Activated T-helper 1 cell treated with Interleukin-2 at 50 U/mL for 16 hours (primary cell): ENCODE measurements at places on chromosomes 6 and 20.

DNA sequence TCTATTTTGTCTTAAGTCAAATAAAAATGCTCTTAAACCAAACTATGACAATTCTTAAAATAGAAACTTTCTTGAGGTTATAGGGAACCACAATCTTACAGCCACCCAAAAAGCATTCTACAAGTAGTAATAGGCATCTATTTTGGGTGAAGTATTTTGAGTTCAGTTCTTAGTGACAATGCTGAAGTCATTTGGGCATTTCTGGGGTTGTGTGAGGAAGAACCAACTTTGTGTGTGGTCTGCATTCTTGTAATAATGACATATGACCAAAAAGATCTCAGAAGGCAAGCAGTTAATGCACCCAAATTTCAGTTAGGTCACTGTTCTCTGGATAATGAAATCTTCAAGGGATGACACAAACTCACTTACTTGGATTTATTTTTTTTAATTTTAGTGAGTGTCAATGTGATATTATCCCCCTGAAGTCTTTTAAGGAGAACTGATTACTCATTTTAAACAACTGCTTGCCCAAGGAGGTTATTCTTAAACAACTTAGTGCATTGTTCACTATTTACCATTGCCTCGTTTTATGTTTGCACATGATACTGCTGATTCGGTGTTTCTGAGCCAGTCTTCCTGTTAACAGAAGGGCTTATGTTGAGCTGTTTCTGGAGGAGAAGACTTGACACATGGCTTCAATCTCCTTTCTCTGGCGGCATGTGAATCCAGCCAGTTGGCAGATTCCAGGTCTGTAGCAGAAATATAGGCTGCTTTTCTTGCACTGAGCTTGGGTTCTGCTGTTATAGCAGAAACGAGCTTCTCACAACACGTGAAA, 618.9 kb downstream of the BCKDHB start:
- DNase-seq, result no peak

DNA sequence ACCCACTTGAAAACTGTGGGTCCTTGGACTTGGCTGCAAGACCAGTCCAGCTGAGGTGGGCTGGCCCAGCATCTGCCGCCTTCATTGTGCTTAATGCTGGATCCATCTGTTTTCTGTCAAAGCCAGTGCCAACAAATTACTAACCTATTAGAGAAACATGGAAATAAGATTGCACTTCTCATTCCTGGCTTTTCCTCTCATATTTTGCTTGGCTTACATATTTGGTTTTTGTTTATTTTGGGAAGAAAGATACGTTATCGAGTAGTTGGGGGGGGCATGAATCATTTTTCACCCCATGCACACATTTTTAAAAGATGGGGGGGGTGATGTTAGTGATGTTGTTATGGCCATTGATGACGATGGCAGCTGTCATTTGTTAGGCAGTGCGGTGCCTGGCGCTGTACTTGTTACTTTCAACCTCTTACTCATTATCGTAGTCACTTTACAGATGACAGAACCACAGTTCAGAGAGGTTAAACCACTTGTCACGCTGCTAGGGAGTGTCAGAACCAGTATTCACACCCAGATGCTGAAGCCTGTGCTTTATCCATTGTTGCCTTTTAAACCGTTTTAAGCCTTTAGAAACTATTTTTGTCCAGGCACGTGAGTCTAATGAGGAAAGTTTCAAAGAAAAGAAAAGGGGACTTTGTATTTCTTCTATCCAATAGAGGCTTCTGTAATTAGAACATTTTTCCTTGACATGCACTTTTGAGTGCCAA, 180.0 kb downstream of the TMEM242 start:
- DNase-seq, result no peak

- DNase-seq, result no peak
These were observed 27.8 kb downstream of the TNXB start for GRCh38 chr6:32081168-32081990.

DNA sequence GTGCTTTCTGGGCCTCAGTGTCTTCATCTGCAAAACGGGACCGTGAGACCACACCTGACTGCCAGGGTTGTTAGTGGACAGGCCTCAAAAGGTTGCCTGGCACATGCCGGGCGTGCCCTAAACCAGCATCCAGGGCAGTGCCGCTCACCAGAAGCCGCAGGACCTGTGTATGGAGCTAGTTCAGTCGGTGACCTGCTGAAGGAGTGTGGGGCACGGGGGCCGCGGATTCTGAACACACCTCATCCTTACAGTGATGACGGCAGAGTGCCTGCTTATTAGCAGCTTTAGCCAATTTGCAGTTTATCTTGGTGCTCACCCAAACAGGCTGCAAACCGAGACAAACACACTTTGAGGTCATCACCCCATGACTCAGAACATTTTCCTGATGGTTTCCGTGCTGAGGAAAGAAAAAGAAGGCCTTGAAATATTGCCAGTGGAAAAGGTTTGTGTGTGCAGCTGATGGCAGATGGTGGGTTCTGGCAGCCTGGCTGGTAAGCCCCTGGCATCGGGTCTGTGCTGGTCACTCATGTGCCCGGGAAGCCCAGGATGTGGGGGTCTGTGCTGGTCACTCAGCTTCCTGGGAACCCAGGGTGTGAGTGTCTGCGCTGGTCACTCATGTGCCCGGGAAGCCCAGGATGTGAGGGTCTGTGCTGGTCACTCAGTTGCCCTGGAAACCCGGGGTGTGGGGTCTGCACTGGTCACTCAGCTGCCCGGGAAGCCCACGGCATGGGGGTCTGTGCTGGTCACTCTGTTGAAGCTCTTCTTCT, 153.8 kb downstream of the ERMARD start:
- DNase-seq, result no peak

- no peak for DNase-seq
These were observed 29.2 kb upstream of the ZNFX1 start for GRCh38 chr20:49306903-49307620.

DNA sequence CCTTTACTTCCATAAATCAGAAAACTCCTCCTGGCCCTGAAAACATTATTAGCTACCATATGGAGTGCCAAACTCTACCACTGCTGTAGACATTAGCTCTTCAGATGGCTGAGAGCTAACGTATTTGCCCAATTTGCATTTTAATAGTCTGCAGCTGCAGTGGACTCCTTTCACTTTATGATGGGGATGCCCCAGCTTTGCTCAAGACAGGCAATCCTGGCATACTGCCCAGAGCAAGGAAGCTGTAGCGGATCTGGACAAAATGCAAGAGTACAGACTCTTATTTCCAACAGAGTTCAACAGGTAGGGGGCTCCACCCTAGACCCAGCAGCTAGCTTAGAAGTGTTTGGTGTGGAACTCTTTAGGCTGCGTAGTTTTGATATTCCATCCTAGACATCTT, 246.7 kb downstream of the FOXC1 start:
- no peak for DNase-seq

- DNase-seq, result no peak
These were observed 312.7 kb upstream of the TBX18 start for GRCh38 chr6:85077098-85077497.

DNA sequence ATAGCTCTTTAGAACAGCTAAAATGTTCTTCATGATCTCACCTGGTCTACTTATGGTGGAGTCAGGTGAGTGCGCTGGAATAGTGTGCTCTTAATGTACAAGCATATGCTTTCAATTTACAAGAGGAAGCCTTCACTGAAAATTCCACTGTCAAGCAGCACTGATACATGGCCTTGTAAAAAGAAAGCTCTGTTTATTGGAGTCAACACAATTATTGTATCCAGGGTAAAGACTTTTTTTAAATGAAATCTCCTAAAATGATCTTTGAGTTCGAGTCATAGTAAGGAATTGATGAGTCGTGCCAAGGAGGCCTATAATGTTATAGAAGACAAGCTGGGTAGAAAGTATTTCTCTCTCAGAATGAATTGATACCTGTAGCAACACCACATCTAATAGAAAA, 41.6 kb upstream of the CARMIL1 start:
- no peak for DNase-seq

DNA sequence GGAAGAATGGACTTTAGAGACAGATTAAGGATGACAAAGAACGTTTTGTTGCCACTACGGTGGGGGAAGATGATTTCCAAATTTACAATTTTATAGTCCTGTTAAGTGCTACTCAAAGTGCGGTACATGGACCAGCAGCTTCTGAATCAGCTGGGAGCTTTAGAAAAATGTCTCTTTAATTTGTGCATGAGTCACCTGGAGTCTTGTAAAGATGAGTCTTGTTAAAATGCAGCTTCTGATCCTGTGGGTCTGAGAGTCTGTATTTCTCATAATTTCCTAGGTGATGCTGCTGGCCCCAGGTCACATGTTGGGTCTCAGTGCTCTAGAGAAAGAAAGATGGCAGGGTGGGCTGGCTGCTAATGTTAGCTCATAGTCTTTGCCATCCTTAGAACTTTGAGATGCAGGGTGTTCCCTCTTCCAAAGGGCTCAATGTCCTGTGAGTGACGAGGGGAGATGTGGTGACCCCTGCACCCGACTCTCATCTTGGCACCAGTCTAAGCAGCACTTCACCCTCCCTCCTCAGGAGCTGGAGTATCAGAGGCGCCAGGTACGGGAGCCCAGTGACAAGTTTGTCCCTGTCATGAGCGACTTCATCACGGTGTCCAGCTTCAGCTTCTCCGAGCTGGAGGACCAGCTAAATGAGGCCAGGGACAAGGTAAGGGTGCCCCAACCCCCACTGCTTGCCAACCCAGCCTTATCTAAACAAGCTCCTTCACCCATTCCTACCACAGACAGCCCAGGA, 34.5 kb downstream of the MOCS1 start:
- no peak for DNase-seq

- no peak for DNase-seq
These were observed 44.7 kb downstream of the GSTA2 start for GRCh38 chr6:52718550-52718949.

DNA sequence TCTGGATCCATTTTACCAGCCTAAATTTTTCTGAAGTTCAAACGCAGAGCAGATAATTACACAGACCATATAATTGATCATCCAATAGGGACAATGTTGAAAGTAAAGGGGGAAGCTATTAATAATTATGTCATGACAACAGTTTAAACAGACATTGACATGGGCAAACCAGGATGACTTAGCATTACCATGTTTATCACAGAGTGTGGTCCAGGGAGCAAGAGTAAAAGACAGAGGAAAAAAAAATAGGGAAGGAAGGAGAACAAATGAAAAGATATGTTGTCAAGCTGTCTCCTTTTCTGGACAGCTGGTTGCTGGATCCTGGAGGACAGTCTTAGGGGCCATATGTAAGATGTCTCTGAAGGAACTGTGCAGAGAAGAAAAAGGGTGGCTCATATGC, 69.4 kb upstream of the FBXL4 start:
- DNase-seq, result no peak
